ENCODE measurements at places on chromosomes 6 and 20.
A peak's percentile ranks its signal among the peaks of the same experiment; 100 is the strongest.

DNA sequence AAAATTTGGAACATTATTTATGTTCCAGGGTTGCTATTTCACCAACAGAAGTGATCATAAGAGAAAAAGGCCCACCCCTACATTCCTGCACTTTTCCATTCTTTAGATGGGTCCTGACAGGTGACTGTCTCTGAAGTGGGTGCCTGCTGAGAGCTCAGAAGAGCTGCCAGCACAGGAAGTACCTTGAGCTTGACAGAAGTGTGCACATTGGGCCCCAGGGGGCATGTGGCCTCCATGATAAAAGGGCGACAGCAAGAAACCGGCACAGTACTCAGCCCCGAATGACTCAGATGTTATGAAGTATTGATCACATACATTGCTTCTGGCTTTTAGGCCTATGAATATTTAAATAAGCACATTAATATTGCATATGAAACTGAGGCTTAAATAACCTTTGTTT lies 150.4 kb downstream of the PCSK2 start:
- H3K4me3 ChIP-seq, result no peak overlapping the region
- H3K36me3 ChIP-seq, result no peaks in the 10 kb centered on the region
- peaks cover 18% of the 10 kb centered on the region for H3K27me3 ChIP-seq
- no peak overlapping the region for H3K27ac ChIP-seq

DNA sequence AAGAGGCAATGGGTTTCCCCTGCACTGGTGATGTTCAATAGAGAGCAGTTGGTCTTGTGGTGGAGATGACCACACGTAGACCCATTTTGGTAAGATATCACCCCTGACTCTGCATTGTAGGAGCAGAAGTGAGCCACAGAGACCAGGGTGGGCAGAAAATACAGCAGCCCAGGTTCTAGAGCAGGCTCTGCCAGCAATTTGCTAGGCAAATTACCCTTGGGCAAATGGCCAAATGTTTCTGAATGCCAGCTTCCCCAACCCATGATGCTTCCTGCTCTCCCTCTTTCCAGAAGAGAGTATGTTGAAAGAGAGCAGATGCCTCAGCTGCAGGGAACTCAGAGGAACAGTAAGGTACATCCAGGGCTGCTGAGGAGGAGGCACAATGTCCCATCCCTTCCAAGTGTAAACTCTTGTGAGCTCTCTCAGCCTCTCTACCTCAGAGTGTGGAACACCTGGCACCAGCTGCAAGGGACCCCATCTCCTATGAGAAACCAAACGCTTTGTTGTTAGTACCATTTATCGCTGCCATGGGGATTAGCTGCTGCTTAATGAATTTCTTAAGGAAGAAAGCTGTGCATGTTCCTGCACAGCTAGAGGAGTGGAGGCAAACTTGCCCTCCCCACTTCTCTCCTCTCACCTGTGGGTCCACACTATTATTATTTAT lies 317.5 kb upstream of the MOCS1 start:
- H3K4me1 ChIP-seq, result no peaks in the 10 kb centered on the region
- H3K4me3 ChIP-seq, result no peak overlapping the region
- H3K36me3 ChIP-seq, result no peaks in the 10 kb centered on the region
- H3K27ac ChIP-seq, result no peak overlapping the region
- peaks cover 61% of the 10 kb centered on the region for H3K27me3 ChIP-seq
- DNase-seq, result no peak

DNA sequence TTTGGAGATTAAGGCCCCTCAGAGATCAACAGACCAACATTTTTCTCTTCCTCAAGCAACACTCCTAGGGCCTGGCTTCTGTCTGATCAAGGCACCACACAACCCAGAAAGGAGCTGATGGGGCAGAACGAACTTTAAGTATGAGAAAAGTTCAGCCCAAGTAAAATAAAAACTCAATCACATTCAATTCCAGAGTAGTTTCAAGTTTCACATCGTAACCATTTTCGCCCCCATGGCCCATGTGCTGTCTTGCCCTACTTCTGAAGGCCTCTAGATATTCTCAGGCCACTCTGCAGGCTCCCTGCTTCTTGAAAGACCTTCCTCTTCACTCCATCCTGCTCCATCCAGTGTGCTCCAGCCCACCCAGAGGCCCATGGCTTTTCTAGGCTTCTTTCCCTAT lies 4.2 kb downstream of the IL17A start:
- H3K36me3 ChIP-seq, result no peaks in the 10 kb centered on the region
- no peak for DNase-seq
- no peaks in the 10 kb centered on the region for H3K4me1 ChIP-seq
- no peak overlapping the region for H3K27ac ChIP-seq

DNA sequence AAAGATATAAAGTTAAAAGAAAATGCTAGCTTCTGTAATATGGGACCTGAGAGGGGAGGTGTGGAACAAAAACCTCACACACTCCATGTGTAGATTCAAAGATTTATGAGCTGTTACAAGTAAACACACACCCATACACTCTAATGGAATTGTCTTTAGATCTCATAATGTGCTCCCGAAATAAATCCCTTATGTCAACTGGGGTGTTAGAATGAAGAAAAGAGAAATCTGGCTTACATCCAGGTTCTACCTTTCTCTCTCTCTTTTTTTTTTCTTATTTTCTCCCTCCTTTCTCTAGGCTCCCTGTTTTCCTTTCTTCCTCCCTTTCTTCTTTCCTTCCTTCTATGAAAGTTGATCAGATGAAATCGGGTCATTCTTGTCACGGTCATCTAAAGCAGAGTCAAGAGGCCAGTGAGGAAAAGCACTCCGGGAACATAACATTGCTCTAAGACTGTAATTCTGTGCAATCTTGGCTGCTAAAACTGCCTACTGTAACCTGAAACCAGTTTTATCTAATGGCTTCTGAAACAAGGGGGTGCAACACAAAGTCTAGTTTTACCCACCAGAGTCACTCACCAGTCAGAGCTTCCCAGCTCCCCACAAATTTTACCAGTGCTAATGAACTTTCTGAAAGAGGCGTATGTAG lies 68.3 kb upstream of the BTBD3 start:
- peaks cover 44% of the 10 kb centered on the region for H3K4me1 ChIP-seq
- H3K27ac ChIP-seq, result peak overlapping the region; percentile 91
- no peaks in the 10 kb centered on the region for H3K36me3 ChIP-seq
- H3K27me3 ChIP-seq, result no peaks in the 10 kb centered on the region
- no peak for DNase-seq
- peak overlapping the region; percentile 51 for H3K4me3 ChIP-seq

DNA sequence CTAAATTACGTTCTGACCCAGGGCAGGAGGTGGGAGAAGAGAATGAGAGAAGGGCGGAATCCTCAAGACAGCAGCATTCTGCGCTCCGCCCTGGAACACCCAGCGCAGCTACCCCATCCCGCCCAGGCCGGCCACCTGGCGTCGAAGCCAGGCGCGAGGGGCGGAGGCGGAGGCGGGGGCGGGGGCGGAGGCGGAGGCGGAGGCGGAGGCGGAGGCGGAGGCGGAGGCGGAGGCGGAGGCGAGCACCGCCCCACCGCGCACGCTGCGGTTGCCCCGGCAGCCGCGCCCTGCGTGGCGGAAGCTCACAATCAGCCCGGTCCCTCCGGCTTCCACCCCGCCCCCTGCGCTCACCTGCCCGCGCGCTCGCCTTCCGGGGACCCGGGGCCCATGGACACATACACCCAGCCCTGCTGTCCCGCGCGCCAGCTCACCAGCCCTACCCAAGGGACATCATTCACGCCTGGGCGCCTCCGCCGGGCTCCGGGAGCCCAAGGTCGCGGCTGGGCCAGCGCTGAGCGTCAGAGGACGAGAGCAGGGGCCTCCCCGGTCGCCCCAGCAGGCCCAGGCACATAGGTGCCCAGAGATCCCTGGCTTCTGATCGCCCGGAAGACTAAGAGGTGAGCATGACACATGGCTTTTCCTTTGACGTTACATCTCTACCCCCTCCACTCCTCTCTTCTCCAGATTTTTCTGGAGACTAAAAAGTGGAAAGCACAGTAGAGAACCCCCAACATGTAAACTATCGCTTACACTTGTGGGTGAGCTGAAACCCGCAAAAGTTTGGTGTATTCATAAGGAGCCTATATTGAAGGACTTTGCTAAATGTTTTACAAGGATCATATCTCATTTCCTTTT lies at the start of gene ANKEF1:
Gene ANKEF1 (plus strand): TSS at position 271 of the 855 bp plus-strand sequence. CDS start 3,315 bp downstream, outside the sequence.
- peaks cover 4% of the 10 kb centered on the region for H3K4me1 ChIP-seq
- peak; percentile 77 for DNase-seq
- H3K36me3 ChIP-seq, result no peaks in the 10 kb centered on the region
- H3K27ac ChIP-seq, result no peak within 1 kb of the TSS
- peak within 1 kb of the TSS; percentile 61 for H3K4me3 ChIP-seq
- peaks cover 22% of the 10 kb centered on the region for H3K27me3 ChIP-seq

- peaks cover 2% of the 10 kb centered on the region for H3K4me1 ChIP-seq
- no peak for DNase-seq
- H3K4me3 ChIP-seq, result no peak overlapping the region
- peaks cover 9% of the 10 kb centered on the region for H3K27me3 ChIP-seq
These were observed 83.6 kb upstream of the CHD6 start for GRCh38 chr20:41701588-41702348.

DNA sequence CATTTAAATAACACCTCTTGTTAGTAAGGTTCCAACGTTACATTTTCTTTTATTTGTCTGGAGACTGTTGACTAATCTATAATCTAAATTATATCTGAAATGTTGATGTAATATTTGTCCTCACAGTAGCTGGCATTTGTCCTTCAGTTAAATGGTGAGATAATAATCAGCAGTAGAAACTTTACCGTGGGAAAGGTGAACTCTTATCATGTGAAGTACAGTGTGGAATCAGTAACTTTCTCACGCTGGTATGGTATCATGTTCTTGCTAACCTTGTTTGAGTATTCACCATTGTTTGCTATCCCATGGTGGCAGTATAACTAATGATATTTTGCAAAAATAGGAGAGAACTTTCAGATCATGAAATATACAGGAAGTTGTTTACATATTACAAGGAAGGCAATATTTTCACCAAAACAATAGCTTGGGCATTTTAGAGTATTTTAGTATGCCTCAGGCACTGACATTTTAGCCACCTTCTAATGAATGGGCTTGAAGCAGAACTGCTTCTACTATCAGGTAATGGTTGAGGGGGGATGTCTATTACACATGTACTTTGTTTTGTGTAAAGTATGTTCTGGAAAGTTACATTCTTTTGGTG lies 4.8 kb downstream of the GMNN start:
- H3K27me3 ChIP-seq, result no peaks in the 10 kb centered on the region
- no peak for DNase-seq
- peaks cover 23% of the 10 kb centered on the region for H3K4me1 ChIP-seq
- H3K36me3 ChIP-seq, result peaks cover 14% of the 10 kb centered on the region
- H3K4me3 ChIP-seq, result no peak overlapping the region
- H3K27ac ChIP-seq, result peak overlapping the region; percentile 33

GRCh38 chr20:43462660-43463526 lies 5.2 kb downstream of the SRSF6 start:
- H3K4me1 ChIP-seq, result peaks cover 26% of the 10 kb centered on the region
- no peak overlapping the region for H3K4me3 ChIP-seq
- peaks cover 51% of the 10 kb centered on the region for H3K36me3 ChIP-seq
- no peak for DNase-seq
- no peaks in the 10 kb centered on the region for H3K27me3 ChIP-seq

DNA sequence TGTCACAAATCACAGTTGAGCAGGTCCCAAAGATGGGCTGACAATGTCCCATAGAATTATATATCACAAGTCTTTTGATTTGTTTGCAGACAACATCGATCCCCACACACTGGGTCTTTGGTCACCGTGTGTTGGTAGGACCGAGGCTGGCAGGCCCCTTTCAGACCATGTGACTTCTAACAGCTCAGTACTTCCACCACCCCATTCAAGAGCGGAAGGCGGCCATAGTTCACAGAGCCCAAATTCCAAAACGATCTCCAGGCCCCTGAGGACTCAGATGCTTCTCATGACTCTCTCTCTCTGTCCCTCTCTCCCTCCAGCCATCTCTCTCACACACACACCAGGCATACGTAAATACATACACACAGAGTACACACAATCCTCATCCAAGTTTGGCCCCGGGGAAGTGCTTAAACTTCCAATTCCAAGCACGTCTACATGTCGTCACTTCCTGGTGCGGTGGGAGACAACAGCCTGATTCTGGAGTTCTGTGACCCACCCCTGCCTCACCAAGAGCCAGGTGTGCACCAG lies 155.9 kb upstream of the INSM1 start:
- H3K36me3 ChIP-seq, result no peaks in the 10 kb centered on the region
- H3K4me1 ChIP-seq, result peaks cover 33% of the 10 kb centered on the region
- no peak for DNase-seq
- no peak overlapping the region for H3K4me3 ChIP-seq
- peaks cover 13% of the 10 kb centered on the region for H3K27me3 ChIP-seq

DNA sequence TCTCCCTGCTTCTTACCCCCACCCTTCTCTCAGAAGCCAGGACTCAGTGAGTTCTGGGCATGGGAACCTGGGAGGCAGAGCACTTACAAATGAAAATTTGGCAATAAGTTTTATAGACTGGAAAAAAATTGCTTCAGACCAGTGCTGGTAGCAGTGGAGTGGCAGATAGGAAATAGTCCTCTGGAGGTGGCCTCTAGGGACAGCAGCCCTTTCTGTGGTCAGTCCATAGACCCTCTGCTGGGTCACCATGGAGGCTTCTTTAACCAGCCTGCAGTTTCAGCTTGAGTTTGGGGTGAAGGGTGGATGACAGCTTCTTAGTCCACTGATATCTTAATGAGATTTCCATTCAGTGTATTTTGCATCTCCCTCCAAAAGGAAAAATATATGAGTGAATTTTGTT lies 179.1 kb downstream of the ARID1B start:
- no peak for DNase-seq
- H3K27ac ChIP-seq, result peak overlapping the region; percentile 61
- H3K4me3 ChIP-seq, result no peak overlapping the region

DNA sequence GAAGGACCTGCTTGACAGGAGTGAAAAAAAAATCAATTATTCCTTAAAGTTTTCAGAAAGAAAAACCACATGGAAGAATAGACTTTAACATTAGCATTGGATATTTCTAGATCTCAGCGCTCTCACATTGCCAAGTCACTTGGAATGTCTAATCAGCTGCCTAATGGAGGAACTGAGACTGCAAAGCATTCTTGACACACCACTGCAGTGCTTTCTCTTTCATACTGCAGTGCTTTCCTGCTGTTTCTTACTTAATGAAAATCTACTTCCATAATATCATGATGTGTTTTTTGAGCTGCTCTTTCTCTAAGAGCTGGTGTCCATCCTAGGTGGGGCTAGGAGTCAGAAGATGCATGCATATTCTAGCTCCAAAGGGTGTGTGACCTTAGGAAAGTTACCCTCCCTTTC lies 20.4 kb upstream of the MCM3 start:
- peak overlapping the region; percentile 92 for H3K27ac ChIP-seq
- no peaks in the 10 kb centered on the region for H3K27me3 ChIP-seq

DNA sequence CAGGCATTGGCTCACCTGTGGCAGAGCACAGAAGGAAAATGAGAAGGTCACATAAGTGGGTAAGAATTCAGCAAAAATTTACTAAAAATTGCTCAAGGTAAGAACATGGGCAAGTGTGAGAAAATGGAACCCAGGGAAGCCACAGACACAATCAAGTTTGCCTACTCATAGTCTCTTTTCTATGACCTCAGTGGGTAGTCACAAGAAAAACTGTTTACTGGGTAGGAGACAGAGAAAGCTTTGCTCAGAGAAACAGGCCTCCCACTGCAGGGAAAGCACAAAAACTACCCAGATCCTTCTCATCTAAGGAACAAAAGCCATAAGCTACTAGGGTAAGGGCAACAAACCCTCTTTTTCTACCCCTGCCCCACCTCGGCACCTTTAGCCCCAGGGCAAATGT lies 35.2 kb downstream of the FAM184A start:
- no peaks in the 10 kb centered on the region for H3K27me3 ChIP-seq
- no peak overlapping the region for H3K27ac ChIP-seq
- H3K36me3 ChIP-seq, result peaks cover 3% of the 10 kb centered on the region
- DNase-seq, result no peak
